Caudate nucleus (tissue), 63 donors: ENCODE measurements at places on chromosomes 6 and 20.

- no peak for DNase-seq
Observed at GRCh38 chr6:56922645-56923044, 32.3 kb upstream of the BEND6 start.

- peak; percentile 83 for DNase-seq
Observed at GRCh38 chr6:125188037-125188436, 34.5 kb downstream of the TPD52L1 start.

- DNase-seq, result no peak
Observed at GRCh38 chr6:48099713-48100587, 11.0 kb downstream of the PTCHD4 start.

- no peak for DNase-seq
Observed at GRCh38 chr6:131510094-131510493, 62.9 kb upstream of the ARG1 start.

DNA sequence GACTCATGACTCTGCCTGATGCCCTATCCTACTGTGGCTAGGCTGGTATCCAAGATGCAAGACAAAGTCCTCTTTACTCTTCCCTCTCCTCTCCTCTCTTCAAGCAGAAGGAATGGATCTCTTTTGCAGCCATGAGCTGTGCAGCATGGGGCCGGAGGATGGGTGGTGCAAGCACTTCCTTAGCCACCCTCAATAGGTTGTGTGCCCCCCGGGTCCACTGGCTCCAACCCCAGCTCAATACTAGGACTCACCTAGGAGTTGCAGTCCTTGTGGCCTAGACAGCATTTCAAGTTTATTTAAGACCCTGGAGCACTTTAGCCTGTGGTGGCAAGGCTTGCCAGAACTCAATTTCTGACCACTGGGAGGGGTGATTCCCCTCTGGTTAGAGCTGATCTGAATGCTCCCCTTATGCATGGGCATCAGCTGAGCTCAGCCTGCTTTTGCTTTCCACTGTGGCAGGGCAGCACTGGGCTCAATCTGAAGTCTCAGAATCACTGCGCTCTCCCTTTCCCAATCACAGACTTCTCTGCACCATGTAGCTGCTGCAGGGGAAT, 29.0 kb upstream of the GRM4 start:
- no peak for DNase-seq

DNA sequence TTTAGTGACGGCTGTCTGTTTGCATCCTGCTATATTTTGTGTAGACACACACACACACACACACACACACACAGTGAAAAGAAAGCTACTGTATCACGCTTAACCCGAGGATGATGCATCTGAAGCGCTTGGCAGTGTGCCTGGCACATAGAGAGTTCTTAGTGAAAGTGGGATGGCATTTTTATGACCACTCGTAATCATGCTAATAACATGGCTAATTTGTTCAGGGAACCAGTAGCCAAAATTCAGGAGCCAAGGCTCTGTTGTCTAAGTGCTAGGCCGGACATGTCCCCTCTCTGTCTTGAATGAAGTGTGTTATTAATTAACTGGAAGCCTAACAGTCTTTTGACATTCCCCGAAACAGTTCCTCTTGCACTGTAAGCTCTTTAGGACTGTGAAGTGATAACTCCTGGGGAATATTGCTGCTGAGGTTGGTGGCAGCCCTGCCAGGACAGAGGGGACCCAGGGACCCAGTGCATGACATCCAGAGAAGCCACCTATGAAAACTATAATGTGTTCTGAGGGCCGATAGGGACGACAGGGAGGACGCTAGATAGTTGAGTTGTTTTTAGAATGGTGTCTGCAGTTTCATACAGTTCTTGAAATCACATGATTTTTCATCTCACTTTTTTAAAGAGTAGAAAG, 45.0 kb upstream of the IRF4 start:
- DNase-seq, result no peak

GRCh38 chr6:33417128-33417902, 592 bp downstream of the CUTA start:
- DNase-seq, result peak; percentile 52

DNA sequence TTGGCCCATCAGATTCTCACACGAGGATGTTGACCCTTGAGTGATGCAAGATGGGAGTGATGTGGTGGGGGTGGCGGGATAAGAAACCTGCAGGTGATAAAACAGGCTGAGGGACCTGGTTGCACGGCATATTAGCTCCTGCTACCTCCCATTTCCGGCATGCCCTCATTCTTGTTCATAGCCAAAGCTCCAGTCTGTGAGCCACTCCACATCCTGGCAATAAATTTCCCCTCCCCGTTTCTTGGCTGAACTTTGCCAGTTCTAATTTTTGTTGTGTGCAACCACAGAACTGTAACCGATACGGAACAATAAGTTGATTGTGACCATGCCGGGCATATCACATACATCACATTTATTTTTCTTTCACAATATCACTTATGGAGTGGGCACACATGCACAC, 41.6 kb upstream of the NFATC2 start:
- no peak for DNase-seq

DNA sequence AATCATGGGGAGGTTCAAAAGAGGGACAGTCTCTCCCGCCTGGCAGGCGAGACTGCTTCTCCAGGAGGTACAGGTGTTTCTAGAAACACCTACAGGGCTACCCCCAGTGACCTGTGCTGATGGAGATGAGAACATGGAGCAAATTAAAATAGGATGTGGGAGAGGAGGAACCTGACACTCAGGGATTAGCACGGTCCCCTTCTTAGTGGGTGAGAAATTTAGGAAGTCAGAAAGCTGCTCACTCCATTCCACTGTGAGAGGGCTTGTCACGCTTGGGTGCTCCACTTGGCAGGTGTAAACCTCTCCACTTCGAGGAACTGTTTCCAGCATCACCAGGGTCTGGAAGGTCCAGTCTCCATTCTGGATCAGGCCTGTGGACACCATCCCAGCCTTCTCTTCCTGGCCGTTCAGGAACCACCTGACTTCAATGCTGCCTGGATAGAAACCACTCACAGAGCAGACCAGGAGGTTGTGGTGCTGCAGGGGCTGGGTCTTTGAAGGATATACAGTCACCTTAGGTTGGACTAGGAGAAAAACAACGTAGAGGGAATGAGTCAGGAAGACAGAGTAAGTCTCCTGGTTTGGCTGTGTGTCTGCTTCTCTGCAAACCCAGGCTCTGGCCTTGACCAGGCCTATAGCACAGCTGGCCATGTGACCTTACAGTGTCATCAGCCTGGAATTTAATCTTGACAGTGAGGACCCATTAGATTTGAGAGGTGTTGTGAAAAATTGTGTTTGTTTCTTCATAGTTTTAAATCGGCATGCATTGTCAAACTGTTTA, 8.1 kb downstream of the HLA-DRB1 start:
- DNase-seq, result no peak

- no peak for DNase-seq
Observed at GRCh38 chr6:13617066-13617465, 1.9 kb downstream of the NOL7 start.

- DNase-seq, result no peak
Observed at GRCh38 chr6:10643201-10643651, 51.2 kb downstream of the C6orf52 start.

- DNase-seq, result no peak
Observed at GRCh38 chr6:168331058-168331457, 11.5 kb upstream of the DACT2 start.
